A673 (cell line): ENCODE measurements at places on chromosomes 2 and 18. TPM values are rescaled to one million over a fixed set of nuclear protein-coding genes. Genes with fewer than 3 reads are reported as not detected.

The DSG4 gene
- total RNA-seq = not detected in 2 replicates

The COL4A3 gene
- total RNA-seq = not detected in 2 replicates

The HOXD12 gene
- 0.58 and 0.72 TPM in 2 replicates for total RNA-seq

- H3K4me3 ChIP-seq = no peak overlapping the region
- no peaks in the 10 kb centered on the region for H3K27me3 ChIP-seq
- no peaks in the 10 kb centered on the region for H3K36me3 ChIP-seq
Measured at GRCh38 chr2:27271631-27272340, 3.4 kb upstream of the DNAJC5G start.

DNA sequence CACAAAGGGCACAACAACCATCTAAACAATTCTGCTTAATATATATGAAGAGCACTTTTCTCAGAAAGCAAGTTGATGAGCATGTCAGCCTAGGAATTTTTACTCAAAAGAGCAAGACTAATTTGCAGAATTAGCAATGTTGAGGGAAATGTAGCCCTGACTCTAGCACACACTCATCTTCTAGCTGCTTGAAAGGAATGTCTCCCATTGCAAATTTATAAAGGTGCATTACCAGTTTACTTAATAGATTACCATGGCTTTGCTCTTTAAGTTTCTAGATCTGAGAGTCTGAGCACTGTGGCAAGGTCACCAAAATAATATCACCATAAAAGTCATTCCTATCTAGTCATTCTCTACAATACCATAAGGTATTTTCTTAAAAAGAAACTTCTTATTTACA, 40.8 kb downstream of the USP40 start:
- H3K36me3 ChIP-seq = no peaks in the 10 kb centered on the region
- DNase-seq = no peak
- no peaks in the 10 kb centered on the region for H3K4me1 ChIP-seq
- no peak overlapping the region for H3K27ac ChIP-seq
